ENCODE measurements at places on chromosomes 5 and 9. TPM values are rescaled to one million over a fixed set of nuclear protein-coding genes. Genes with fewer than 3 reads are reported as not detected.

GRCh38 chr9:83934569-83935275 lies 13.5 kb upstream of the KIF27 start:
- no peak for DNase-seq

GRCh38 chr5:77129391-77129990 lies 42.4 kb upstream of the ZBED3 start:
- DNase-seq, result no peak

GRCh38 chr9:70607329-70607728 lies 192.9 kb upstream of the KLF9 start:
- DNase-seq, result no peak

- DNase-seq, result no peak
These were observed 420.9 kb downstream of the SPOCK1 start for GRCh38 chr5:137078171-137078665.

PCDHGA1 gene
- polyA plus RNA-seq, result 1.0 TPM

TLN1 gene
- polyA plus RNA-seq, result 192 TPM
